ENCODE measurements at places on chromosomes 12 and 14.

DNA sequence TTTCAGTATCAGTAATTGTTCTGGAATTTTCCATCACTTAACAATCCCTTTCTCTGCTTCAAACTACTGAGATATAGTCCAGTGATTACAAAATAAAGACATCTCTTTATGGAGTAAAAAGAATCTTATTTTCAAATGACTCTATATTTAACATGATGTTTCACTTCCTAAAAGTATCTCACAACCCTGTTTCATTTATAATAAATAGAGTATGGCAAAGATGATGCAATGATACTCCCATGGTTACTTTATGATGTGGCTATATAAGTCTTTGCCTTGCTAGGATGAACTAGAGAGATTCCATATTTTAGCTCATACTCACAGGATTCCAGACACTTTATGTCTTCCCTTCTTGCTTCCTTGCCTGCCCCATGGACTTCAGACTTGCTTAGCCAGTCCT is 953.5 kb upstream of the MDGA2 start:
- no peak for DNase-seq

DNA sequence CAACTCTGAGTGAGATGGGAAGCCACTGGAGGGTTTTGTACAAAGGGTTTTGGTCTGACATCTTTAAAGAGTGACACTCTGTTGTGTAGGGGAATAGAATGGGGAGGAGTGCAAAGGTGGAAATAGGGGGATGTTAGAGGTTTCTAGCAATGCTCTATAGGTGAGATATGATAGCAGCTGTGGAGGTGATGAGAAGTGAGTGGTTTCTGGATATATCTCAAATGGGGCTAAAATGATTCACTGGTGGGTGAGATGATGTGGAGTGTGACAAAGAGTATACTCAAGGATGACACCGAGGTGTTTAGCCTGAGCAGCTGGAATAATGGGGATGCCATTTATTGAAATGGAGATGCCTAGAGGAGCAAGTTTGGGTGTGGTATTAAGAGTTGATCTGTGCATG is 426.4 kb downstream of the PCNX1 start:
- DNase-seq: no peak

DNA sequence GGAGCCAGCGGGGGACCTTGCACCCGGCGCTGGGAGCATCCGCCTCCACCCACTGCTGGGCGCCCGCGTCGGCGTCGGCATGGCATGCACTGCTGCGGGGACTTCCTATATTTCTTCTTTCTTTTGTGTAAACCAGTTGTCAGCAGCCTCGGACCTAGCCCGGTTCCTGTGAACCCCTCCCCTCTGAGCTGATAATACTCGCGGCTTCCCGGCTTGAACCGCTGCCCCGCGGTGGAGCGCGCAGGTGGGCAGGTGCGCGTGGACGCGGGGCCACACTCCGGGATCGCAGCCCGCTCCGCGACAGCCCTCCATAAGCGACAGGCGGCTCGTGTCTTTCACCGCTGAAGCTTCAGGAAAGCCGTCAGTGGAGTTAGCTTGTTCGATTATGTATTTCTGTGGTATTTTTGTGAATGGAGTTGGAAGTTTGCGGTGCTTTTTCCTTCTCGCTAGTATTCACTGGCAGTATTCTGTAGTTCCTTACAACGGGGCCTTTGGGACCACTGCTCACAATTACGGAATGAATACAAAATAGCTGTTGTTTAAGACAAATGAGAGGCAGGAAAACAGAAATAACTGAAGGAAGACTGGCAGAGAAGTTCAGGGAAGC is 870 bp downstream of the BMAL2 start:
- DNase-seq: peak; percentile 19

GRCh38 chr12:112297188-112297587 is 85.0 kb downstream of the HECTD4 start:
- no peak for DNase-seq

DNA sequence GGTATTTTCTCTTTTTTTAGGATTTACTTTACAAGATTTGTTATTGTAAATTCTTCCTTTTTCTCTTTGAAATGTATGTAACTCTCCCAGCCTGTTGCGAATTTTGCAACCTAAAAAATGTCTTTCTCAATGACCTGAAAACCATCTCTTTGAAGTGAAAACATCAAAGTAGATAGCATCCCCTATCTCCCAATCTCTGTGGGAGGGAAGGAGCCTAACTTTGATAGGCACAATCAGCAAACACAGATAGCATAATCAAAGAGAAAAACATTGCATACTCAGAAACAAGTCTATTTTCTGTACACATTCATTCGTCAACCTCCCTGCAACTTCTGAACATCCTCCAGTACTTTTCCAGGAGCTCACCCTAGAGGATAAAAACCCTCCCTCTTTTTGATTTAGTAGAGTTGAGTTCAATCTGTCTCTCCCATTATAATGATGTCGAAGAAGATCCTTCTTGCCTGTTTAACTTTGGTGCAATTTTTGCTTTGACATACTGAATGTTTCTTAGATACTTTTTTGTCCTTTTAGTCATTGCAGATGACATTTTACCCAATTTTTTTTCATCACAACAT is 849.2 kb upstream of the LRFN5 start:
- no peak for DNase-seq

- DNase-seq: no peak
These were observed 46.6 kb downstream of the SMIM41 start for GRCh38 chr12:52126050-52126604.

DNA sequence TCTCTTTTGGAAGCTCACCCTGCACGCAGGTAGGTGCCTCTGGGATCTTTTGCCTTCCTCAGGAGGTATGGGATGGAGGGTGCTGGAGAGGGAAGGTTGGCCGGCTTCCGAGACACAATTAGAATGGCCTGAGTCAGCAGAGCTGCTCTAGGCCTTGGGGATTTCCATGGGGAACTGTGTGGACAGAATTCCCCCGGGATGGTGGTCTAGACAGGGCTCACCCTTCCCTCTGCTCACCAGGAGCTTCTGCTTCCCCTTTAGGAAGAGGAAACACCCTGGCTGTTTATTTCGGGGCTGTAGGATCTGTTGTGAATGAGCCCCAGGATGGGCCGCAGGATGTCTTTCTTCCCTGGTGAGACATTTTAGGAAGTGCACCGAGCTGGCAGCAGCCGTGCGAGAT is 43.7 kb upstream of the TMED10 start:
- no peak for DNase-seq

DNA sequence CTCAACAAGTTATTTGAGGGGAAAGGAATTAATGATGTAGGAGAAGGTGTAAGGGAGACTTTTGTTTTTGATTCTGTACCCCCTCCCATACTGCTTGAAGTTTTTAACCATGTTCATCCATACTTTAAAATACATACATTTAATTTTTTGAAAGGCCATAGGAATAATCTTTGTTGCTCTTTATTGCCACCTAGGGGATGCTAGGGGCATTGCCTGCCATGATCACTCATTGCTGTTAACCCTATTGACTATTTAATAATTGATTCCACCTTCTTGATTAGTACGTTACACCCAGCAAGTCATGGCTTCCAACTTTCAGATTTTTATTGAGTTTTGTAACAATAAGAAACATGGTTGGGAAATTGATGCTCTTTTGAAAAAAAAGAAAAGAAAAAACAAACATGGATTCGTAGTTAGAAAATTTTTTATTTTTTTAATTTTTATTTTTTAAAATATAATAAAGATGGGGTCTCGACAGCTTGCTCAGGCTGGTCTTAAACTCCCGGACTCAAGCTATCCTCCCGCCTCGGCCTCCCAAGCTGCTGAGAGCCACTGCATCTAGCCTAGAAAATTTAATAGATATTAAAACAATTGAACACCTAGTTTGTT is 8.5 kb upstream of the PRKAB1 start:
- no peak for DNase-seq

DNA sequence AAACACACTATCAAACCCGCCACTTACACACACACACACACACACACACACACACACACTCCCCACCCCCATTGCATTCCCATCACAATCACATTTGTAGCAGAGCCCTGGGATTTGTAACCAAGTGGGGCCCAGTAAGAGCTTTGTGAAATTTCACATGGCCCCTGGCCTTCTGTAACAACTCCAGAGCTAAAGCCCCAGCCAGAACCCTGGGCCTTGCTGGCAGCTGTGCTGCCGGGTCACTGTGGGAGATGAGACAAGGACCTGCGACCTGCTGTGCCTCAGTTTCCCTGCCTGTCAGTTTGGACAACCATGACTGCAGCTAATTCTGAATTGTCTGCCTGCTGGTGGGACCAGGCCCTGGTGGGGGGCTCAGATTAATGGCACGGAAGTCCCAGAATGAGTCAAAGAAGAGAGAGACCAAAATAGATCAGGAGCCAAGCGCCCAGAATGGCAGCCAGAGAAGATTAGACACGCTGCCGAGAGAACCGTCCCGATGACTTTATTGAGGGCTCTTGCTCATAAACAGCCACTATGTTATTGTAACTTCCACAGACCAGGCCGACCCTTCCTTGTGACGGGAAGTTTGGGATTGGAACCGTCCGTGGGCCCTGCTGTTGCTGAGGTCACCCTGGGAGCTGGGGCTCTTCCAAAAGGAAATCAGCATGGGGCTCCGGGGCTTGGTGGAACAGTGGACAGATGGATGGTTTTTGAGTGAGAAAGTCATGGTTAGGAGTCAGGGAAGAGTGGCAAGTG is 123.1 kb downstream of the ZFP36L1 start:
- DNase-seq: no peak

GRCh38 chr14:72892879-72893635 is 844 bp downstream of the DPF3 start:
- DNase-seq: no peak

- no peak for DNase-seq
These were observed 70.8 kb downstream of the KCNA5 start for GRCh38 chr12:5114436-5114835.

- no peak for DNase-seq
These were observed 26.5 kb downstream of the OTUB2 start for GRCh38 chr14:94052662-94053061.

GRCh38 chr12:41514907-41515306 is 326.8 kb downstream of the PDZRN4 start:
- no peak for DNase-seq

GRCh38 chr12:87953256-87953860 is 75.8 kb downstream of the C12orf50 start:
- no peak for DNase-seq

- no peak for DNase-seq
These were observed 406.1 kb upstream of the TMPO start for GRCh38 chr12:98109266-98109665.

GRCh38 chr12:83198291-83199015 is 511.7 kb downstream of the TMTC2 start:
- no peak for DNase-seq

- no peak for DNase-seq
These were observed 103.5 kb downstream of the MED13L start for GRCh38 chr12:116174006-116174405.

DNA sequence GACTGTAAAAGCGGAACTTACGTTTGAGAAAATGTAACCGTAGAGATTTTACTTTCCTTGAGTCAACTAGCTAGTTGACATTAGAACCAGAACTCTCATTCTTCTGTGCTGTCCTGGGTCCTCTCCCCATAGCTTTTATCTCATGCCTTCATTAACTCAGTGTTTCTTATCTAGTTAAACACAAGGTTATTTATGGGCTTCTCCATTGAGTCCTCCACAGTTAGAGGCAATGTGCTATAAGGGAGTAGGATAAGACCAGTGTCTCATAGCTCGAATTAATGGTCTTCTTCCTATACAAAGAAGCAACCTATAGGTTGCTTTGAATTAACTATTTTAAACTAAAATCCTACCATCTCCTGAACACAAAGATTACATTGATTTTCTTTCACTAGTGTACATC is 129.8 kb downstream of the ACSS3 start:
- no peak for DNase-seq

- no peak for DNase-seq
These were observed 96.1 kb downstream of the KCNA5 start for GRCh38 chr12:5139751-5140150.

- DNase-seq: no peak
These were observed 89.0 kb downstream of the C14orf39 start for GRCh38 chr14:60396718-60397343.

- no peak for DNase-seq
These were observed 18.0 kb upstream of the CTDSP2 start for GRCh38 chr12:57864442-57865083.

- DNase-seq: no peak
These were observed 2.5 kb downstream of the LACRT start for GRCh38 chr12:54631988-54632728.

DNA sequence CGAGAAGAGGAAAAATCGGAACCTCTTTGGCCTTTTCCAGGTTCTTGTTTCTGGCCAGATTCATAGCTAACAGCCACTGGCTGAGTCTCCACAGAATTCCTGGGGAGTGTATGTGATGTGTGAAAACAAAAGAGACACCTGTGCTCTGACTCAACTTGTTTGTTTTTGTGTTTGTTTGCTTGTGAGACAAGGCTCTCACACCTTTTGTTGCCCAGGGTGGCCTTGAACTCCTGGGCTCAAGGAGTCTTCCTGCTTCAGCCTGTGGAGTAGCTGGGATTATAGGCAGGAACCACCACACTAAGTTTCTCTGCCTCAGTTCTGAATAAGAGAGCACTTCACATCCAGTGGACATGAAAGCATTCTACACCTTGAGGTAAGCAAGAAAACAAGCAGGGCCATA is 22.7 kb downstream of the MFAP5 start:
- no peak for DNase-seq

DNA sequence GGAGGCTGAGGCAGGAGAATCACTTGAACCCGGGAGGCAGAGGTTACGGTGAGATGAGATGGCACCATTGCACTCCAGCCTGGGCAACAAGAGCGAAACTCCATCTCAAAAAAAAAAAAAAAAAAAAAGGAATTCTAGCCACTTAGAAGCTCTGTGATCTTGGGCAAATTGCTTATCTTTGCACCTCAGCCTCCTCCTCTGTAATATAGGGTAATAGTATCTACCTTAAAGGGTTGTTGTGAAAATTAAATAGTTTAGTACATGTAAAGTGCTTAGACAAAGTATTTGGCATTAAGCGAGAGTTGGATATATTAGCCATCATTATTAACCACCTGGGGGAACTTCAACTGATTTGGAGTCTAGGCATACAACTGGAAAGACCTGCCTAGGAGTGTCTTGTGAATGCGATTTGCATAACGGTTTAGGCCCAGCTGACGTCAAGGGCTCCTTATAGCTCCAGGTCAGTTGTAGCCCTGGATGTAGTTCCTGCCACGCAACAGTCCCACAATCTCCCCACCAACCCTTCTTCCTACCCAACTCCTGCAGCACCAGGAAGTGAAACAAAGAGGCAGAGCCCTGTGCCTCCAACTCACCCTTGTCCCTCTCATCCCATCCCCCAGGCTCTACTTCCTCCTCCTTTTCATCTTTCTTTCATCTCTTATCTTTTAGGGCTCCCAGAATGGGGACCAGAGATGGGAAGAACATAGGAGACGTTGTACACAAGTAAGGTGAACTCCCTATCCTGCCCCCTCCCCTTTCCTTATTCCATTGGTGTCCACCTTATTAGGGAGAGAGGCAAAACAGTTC is 2.1 kb upstream of the IL23A start:
- DNase-seq: no peak

All from activated CD8-positive, alpha-beta memory T cell treated with anti-CD3 and anti-CD28 coated beads for 48 hours (primary cell).